Immature natural killer cell (primary cell): ENCODE measurements at places on chromosomes 5 and 9. TPM values are rescaled to one million over a fixed set of nuclear protein-coding genes. Genes with fewer than 3 reads are reported as not detected.
A peak's percentile ranks its signal among the peaks of the same experiment; 100 is the strongest.

DNA sequence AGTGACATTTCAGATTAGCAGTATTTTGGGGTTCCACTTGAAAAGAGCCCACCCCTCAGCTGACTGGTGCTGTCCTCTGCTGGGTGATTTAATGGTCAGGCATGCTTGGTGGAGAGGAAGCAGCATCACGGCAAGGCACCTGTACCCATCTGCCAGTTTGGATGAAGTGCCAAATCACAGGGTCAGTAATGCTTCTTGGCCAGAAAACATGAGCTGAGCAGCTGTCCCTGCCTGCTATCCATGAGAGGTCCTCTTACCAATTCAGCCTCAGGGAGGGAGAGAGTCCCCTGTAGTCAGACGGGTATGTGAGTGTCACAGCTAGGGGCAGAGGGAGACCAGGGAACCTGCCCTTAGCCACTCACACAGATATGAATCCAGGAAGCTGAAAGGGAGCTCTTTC, 137.9 kb downstream of the SEC61B start:
- DNase-seq: no peak
- no peaks in the 10 kb centered on the region for H3K4me1 ChIP-seq
- no peaks in the 10 kb centered on the region for H3K36me3 ChIP-seq
- no peak overlapping the region for H3K4me3 ChIP-seq
- H3K27ac ChIP-seq: no peak overlapping the region
- peaks cover 9% of the 10 kb centered on the region for H3K27me3 ChIP-seq

- H3K27ac ChIP-seq: no peak overlapping the region
- no peaks in the 10 kb centered on the region for H3K4me1 ChIP-seq
- peaks cover 2% of the 10 kb centered on the region for H3K27me3 ChIP-seq
- H3K4me3 ChIP-seq: no peak overlapping the region
- no peak for DNase-seq
- H3K36me3 ChIP-seq: no peaks in the 10 kb centered on the region
These were observed 29.0 kb upstream of the BOD1 start for GRCh38 chr5:173645437-173645807.

GRCh38 chr9:110287289-110287680, 31.0 kb upstream of the TXN start:
- H3K4me3 ChIP-seq: no peak overlapping the region
- H3K36me3 ChIP-seq: no peaks in the 10 kb centered on the region
- no peaks in the 10 kb centered on the region for H3K4me1 ChIP-seq
- no peaks in the 10 kb centered on the region for H3K27me3 ChIP-seq
- DNase-seq: no peak
- H3K27ac ChIP-seq: no peak overlapping the region

DNA sequence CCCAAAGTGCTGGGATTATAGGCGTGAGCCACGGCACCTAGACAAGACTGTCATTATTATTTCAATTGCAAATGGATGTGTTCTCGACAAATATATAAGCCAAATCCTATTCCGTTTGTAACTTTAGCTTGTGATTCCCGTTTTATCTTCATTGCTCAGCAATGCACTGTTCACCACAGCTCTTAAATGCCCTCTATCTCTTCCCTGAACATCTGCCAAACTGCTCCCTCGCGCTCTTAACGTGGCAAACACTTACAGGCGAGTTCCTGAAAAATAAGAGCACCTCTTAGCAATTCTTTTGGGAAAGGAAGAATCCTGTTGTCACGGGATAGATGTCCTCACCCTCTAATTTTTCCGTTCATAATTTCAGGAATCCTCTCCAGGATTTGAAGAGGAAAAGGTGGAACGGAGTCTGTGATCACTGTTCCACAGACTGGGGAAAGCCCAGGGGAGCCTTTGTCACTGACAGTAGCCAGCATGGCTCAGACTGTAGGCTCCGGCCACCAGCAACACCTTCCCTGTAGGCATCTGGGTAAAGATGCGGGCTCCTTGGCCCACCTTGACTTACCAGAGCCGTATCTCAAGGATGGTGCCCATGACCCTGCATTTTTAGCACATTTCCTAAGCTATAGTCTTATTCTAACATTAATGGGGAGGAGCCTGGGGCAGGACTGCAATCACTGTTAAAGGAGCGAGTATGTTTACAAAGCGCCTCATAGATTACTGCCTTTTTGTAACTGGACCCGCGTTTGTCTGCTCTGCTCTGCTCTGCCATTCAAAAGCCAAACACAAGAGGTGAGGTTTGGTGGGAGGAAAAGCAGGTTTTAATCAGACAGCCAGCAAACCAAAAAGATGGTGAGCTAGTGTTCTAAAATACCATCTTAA, 20.2 kb upstream of the GNPDA1 start:
- DNase-seq: no peak
- no peak overlapping the region for H3K27ac ChIP-seq
- H3K36me3 ChIP-seq: no peaks in the 10 kb centered on the region
- no peak overlapping the region for H3K4me3 ChIP-seq
- no peaks in the 10 kb centered on the region for H3K27me3 ChIP-seq

DNA sequence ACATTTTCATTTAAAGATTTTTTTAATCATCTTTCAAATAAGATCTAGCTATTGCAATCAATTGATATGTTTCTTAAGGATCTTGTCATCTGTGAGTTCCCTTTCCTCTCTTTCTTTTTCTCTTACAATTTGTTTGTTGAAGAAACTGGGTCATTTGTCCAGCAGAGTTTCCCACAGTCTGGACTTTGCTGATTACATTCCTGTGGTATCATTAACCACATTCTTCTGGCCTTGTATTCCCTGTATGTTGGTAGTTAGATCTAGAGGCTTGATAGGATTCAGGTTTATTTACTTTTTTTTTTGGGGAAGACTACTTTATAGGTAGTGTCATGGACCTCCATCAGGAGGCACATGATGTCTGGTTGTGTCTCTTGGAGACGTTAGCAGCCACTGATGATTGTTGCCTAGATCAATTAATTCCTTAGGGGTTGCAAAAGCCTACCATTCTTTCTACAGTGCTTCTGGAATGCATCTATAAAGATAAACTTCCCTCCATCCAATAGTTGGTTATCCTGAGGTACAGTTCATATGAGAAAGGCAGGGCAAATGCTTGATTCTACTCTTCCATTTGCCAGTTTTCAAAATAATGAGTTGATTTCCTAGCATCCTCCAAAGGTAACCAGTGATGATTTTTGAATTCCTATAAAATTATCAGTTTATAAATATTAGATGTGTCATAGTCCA, 14.3 kb downstream of the PDE8B start:
- peaks cover 2% of the 10 kb centered on the region for H3K27me3 ChIP-seq
- H3K4me1 ChIP-seq: no peaks in the 10 kb centered on the region
- H3K4me3 ChIP-seq: no peak overlapping the region
- no peak for DNase-seq
- H3K36me3 ChIP-seq: no peaks in the 10 kb centered on the region
- no peak overlapping the region for H3K27ac ChIP-seq

- no peaks in the 10 kb centered on the region for H3K36me3 ChIP-seq
- no peaks in the 10 kb centered on the region for H3K4me1 ChIP-seq
- DNase-seq: no peak
These were observed 65.6 kb upstream of the SEMA6A start for GRCh38 chr5:116640236-116640635.

- H3K27ac ChIP-seq: peak overlapping the region; percentile 51
- peaks cover 3% of the 10 kb centered on the region for H3K27me3 ChIP-seq
- DNase-seq: peak; percentile 17
- H3K4me1 ChIP-seq: peaks cover 7% of the 10 kb centered on the region
- no peaks in the 10 kb centered on the region for H3K36me3 ChIP-seq
These were observed 50.7 kb upstream of the VLDLR start for GRCh38 chr9:2570615-2571479.

GRCh38 chr9:16787724-16788123, 82.7 kb downstream of the BNC2 start:
- H3K27me3 ChIP-seq: no peaks in the 10 kb centered on the region
- H3K27ac ChIP-seq: no peak overlapping the region
- peaks cover 65% of the 10 kb centered on the region for H3K4me1 ChIP-seq
- H3K4me3 ChIP-seq: no peak overlapping the region
- H3K36me3 ChIP-seq: no peaks in the 10 kb centered on the region

PPP3R2 gene
- not detected for polyA plus RNA-seq

SPATA31A3 gene
- not detected for polyA plus RNA-seq

ADAMTS12 gene
- not detected for polyA plus RNA-seq

STING1 gene
- 67.8 TPM for polyA plus RNA-seq

SPOCK1 gene
- not detected for polyA plus RNA-seq
